ENCODE measurements at places on chromosomes 1 and 21.

GRCh38 chr1:231335663-231336602 is 1.7 kb downstream of the EXOC8 start:
- no peak for DNase-seq

DNA sequence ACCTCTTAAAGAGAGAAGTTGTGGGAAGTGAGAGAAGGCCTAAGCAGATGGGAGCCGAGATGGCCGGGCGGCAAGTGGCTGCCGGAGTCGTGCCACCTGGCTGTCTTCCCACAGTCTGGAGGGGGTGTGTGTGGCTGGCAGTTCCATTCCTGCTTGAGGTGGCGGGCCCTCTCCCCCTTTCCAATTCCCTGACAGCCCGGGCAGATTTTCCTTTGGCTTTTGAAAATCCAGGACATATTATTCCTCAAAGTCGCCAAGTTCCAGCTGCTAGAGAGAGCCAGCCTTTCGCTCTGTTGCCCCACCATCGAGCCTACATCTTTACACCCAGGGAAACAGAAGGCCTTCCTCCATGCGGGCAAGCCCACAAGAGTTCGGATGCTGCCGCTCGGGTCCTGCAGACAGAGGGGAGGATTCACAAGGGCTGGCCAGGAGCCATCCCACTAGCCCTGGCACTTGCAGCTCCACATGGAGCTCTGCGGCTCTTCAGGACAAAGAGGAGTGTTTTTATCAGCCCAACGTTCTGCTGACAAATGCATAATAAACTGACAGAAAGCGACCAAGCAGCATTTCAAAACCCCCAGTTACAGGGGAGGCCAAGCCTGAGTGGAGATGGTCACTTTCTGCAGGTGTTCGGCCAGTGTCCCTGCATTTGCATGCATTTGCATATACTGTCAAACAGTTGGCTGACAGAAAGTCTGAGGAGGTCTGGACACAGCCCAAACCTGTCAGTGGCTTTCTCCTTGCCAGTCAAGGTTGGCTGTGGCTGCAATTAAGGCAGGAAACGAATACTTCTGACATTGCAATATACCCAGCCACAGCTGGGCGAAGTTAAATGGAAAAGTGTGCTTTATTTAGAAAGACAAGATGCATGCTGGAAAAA is 45.9 kb downstream of the OLIG1 start:
- DNase-seq, result no peak

- DNase-seq, result no peak
Observed at GRCh38 chr1:98468111-98468717, 193.3 kb upstream of the SNX7 start.

DNA sequence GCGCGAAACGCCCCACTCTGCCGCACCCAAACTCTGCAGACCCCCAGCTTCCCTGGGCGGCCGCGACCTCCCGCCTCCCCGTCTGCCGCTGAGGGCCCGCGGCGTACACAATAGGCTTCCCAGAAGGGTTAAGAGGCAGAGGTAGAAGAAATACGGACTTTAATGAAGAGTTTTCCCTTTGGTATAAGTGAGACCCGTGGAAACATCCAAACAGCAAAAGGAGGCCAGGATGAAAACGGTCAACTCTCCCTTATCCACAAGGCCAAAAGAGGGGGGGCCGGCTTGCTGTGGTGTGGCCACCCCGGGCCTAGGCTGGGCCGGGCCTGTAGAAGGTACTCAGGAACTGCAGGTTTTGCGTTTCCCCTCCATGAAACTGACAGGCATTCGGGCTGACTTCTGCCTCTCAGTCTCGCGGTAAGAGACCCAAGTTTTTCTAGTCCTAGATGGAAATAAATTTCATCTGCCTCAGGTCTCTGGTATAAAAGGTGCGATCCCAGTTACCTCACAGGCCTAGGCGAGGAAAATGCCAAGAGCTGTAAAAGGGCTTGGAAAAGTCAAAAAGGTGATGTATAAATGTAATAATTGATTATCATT is 671 bp upstream of the PYGO2 start:
- DNase-seq, result no peak

DNA sequence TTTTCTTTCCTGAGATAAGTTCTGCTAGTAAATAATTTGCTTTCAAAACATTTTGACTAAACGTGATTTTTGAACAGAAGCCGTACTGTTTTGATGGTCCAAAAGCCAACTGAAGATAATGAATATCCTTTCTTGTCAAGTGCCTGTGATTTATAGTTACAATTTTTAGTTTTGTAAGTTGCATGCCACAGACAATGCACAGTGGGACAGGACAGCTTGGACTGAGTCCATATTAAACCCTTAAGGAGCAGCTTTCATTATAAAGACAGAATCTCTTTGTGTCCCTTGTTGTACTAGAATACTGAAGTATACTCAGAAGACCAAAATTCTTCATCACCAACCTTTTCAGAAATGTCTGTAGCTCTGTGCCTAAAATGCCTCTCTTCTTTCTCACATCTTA is 92.2 kb downstream of the LTN1 start:
- DNase-seq, result no peak

GRCh38 chr1:221961532-221962292 is 219.8 kb upstream of the DUSP10 start:
- no peak for DNase-seq

DNA sequence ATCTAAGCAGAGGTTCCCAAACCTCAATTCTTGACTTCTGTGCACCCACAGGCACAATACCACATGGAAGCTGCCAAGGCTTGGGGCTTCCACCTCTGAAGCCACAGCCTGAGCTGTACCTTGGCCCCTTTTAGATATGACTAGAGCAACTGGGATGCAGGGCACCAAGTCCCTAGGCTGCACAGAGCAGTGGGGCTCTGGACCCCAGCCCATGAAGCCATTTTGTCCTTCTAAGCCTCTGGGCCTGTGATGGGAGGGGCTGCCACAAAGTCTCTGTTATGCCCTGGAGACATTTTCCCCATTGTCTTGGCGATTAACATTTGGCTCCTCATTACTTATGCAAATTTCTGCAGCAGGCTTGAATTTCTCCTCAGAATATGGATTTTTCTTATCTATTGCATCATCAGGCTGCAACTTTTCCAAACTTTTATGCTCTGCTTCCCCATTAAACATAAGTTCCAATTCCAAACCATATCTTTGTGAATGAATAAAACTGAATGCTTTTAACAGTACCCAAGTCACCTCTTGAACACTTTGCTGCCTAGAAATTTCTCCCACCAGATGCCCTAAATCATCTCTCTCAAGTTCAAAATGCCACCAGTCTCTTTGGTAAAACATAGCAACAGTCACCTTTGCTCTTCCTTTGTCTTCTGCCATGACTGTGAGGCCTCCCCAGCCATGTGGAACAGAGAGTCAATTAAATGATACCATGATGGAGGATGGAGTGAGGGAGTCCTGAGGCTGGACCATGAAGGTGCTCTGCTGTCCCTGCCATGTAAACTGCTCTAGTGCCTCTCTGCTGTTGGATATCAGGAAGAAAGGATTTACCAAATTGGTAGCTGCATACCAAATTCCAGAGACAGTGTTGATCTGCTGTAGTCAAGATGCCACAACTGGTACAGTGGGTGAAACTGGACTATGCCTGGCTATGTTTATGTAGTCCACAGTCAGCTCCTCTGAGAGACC is 37.6 kb downstream of the RUNX3 start:
- DNase-seq, result no peak

GRCh38 chr1:15417059-15417934 is 7.6 kb downstream of the EFHD2 start:
- DNase-seq, result peak; percentile 92

DNA sequence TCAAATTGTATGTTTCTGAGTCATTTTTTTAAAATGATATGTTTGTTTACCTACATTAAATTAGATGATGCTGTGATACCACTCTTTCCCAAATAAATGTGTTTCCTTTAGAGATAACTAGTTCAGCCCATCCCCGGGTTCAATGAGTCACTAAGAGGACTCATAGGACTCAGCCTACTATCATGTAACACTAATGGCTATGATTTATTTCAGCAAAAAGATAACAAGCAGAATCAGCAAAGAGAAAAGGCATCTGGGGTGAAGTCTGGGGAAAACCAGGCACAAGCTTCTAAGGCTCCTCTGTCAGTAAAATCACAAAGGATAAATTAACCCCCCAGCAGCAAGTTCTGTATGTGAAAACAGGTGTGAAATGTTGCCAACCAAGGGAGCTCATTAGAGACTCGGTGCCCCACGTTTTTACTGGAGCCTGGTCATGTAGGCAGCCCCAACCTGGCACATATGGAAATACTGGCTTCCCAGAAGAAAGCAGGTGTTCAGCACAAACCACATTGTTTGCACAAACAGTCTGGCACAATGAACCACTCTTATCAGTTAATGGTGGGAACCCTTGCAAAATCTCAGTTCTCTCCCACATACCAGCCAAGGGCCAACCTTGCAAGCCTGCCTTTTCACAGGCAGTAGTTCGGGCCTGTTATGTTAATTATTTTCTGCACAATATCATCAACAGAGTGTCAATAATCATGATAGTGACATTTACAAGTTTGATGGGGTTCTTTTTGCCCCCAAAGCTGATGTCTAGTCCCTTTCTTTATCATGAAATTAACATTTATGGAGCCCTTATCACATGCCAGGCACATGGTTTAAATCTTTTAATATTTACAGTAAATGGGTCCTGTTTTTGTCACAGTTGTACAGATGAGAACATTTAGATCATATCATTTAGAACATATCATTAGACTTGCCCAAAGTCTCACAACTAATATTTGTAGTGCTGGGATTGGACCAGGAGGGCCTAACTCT is 23.1 kb upstream of the CNN3 start:
- DNase-seq, result no peak

- no peak for DNase-seq
Observed at GRCh38 chr1:15020943-15021745, 132.4 kb upstream of the TMEM51 start.

- DNase-seq, result no peak
Observed at GRCh38 chr1:41679531-41679930, 195.0 kb upstream of the EDN2 start.

- DNase-seq, result no peak
Observed at GRCh38 chr21:45638707-45639106, 4.8 kb upstream of the PCBP3 start.

DNA sequence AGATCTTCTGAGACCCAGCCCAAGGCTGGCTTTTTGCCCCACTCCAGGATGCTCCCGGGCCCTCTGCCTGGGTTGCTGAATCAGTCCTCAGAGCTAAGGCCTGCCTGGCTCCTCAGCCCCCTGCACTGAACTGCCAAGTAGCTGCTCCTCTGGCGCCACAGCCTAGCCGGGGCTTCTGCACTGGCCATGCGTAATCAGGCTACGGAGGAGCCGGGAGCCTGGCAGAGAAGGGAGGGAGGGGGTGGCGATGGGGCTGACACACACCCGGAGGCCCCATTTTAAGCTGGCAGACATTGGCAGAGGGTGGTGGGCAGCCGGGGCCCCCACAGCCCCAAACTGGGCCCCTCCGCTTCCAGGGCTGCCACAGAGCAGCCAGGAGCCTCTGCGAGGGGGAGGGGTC is 38.7 kb downstream of the ALPL start:
- no peak for DNase-seq

DNA sequence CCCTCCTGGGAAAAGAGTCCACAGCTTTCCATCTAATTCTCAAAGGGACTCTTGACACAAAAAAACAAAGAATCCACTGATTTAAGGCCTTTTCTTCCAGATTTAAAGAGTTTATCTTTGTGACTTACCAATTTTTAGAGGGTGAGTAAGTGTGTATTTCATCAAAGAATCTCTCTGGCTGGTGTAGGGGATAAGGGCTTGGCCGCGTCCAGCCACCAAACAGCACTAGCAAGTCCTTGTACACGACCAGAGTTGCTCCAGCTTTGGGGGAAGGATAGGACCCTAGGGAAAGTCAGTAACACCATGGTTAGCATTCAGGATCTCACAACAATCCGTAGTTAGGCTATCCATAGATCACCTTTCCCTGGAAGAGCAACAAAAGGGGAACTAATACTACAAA is 19.5 kb upstream of the CPLANE2 start:
- no peak for DNase-seq

GRCh38 chr1:18794561-18794960 is 64.9 kb downstream of the TAS1R2 start:
- no peak for DNase-seq

- DNase-seq, result peak; percentile 22
Observed at GRCh38 chr1:113978863-113979702, at the start of gene OLFML3. Gene OLFML3 (plus strand): TSS chr1:113979474. CDS start chr1:113979517, 43 bp downstream.

DNA sequence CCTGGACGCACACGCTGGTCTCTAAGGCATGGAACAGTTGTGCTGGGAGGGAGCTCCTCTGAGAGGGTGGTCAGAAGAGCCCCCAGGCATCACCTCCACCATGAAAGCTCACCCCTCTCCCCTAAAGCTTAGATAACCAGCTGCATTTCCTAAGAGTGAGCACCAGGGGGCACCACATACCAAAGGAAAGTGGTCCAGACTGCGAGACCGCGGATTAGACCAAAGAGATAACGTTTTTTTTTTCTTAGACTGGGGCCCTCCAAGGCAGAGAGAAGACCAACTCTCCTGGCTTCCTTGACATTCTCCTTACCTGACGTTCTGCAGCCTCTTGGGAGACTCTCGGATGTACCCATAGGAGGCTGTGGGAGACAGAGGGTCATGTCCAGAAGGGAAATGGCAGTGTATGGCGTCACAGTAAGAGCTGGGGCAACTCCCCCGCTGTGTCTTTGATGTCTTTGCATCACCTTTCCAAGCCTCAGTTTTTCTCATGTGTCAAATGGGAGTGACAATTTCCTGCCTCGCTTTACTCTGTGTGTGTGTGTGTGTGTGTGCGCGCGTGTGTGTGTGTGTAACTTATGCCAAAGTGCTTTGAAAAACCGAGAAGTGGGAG is 12.3 kb upstream of the IFNLR1 start:
- peak; percentile 80 for DNase-seq

DNA sequence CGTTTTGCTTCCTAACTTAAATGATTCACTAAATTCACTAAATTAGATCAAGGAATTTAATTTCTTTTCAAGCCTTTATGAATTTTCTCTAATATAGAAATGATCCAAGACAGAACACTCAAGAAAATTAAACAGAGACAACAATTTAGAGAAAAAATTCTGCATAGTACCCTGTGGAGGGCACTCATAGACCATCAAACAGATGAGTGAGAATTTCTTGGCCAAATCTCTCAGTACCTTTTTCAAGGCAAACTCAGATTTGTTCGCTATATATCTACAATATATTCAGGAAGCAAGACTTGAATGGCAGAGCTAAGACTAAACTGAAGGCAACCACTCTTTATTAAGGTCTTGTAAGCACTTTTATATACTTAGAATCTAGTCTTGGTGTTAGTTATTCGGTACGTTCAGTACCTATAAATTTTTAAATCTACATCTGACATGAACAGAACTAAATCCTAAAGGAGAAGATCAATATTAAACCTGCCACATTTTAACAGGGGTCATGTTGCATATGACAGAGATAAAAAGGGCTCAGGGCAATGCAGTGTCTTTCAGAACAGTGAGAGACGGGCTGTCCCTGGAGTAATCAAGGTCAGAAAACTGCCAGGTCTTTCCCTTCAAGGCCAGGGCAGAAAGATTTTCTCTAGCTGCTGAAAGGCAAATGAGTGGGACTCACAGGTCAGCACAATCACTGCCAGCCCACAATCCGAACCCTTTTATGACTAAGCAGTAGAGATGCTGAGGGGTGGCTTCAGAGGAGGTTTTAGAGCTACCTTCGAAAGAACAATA is 118.8 kb upstream of the TMPRSS15 start:
- DNase-seq, result no peak

- no peak for DNase-seq
Observed at GRCh38 chr1:41558761-41559171, 74.3 kb upstream of the EDN2 start.
